BJ (cell line): ENCODE measurements at places on chromosomes 2 and 18. TPM values are rescaled to one million over a fixed set of nuclear protein-coding genes. Genes with fewer than 3 reads are reported as not detected.

DNA sequence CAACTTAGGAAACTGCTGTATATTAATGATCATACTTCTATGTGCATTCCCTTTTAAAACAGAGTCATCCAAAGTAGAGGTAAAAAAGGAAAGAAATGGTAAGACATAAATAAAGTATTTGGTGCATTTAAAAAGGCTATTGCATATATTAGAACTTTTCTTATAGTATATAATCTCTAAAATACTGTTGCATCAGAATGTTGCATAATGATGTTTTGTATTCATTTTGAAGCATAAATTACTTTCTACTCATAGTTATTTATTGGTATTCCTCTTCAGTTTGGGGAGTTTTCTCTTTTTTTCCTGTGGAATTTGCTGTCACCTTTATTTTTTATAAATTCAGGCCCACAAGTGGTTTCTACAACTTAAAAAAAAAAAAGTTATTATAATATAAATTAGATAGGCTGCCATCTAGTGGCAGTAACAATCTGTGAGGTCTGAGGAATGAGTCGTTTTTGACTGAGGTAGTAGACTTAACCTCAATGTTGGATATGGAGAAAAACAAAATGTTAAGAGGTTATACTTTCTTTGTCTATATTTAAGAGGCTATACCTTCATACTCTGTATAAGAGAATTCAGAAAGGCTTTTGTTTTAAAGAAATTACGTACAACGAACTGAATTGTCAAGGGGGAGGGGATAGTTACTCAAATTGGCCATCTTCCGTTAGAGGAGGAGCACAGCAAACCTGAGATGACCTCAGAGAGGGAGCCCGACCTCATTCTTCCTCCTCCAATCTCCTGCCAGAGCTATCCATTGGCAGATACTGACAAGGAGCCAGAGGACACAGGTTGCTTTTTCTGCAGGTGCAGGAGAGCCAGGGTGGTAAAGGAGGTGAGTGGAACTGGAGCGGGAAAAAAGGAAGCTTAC lies 23.8 kb downstream of the ANKAR start:
- DNase-seq = peak; percentile 16

- no peak for DNase-seq
These were observed 30.9 kb upstream of the RNF149 start for GRCh38 chr2:101339266-101339880.

- no peak for DNase-seq
These were observed 495 bp upstream of the ASIC4 start for GRCh38 chr2:219513787-219514186.

The SDC1 gene
- polyA plus RNA-seq = 32.0 and 42.0 TPM in 2 replicates

GRCh38 chr18:49846361-49846662 lies 33.0 kb upstream of the ACAA2 start:
- peak; percentile 31 for DNase-seq

GRCh38 chr2:162731917-162732804 lies 106.4 kb downstream of the KCNH7 start:
- DNase-seq = no peak
